Stimulated activated CD8-positive, alpha-beta memory T cell treated with anti-CD3 and anti-CD28 coated beads, Interleukin-4, amount 100 ng/mL, for 1 hour (primary cell): ENCODE measurements at places on chromosomes 2 and 18.

DNA sequence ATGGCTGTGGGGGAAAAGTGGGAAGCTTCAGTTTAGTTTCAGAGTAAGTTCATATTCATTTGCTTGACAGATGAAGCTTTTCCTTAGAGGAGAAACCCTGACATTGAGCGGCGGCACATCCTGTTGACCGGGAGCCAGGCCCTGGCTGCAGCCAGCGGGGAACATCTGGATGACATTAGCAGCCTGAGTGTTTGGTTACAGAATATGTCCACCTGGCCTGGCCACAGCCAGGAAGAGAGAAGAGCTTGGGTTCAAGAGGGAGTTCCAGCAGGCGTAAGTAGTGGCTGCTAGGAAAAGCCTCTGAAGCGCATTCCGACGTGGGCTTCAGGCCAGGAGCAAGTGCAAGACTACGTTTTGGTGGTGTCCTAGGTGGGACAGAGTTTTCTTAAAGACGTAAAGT, 144.9 kb upstream of the MYCN start:
- no peak for DNase-seq

DNA sequence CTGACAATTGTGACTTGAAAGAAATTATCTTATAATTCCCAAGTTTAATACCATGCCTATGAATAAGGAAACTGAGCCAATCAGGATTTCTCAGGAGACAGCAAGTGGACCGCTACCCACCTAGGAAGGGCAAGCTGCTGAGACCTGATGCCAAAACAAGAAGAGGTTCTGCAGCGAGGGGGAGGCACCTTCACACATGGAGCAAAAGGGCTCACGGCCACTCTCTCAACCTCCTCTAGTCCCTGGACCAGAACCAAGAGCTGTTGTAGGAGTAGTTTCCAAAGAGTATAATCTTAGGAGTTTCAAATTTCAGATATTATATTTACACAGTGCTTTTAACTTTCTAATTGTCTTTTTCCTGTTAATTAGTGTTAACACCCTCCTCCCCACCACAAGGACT, 154.7 kb upstream of the ETAA1 start:
- DNase-seq = no peak

GRCh38 chr2:138922973-138923563, 142.9 kb upstream of the NXPH2 start:
- no peak for DNase-seq

- no peak for DNase-seq
Observed at GRCh38 chr2:176090862-176091261, 1.7 kb upstream of the HOXD13 start.

GRCh38 chr18:41985914-41986313, 30.9 kb downstream of the PIK3C3 start:
- no peak for DNase-seq

DNA sequence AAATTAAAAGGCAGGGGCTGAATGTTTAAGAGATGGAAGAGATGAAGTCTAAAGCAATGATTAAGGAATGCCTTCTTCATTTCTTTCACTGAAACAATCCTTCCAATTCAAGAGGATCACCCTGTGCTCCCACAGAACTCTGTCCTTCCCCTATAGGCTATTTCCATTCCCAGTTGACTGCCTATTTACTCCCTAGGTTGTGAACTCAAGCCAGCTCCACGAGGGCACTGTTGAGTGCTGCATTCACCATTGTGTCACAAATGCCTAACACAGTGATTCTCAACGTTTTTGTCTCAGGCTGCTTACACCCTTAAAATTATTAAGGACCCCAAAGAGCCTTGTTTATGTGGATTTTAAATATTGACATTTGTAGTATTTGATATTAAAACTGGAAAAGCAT, 112.4 kb downstream of the AOX1 start:
- no peak for DNase-seq

GRCh38 chr2:30978854-30979253, 159.4 kb downstream of the GALNT14 start:
- DNase-seq = no peak

DNA sequence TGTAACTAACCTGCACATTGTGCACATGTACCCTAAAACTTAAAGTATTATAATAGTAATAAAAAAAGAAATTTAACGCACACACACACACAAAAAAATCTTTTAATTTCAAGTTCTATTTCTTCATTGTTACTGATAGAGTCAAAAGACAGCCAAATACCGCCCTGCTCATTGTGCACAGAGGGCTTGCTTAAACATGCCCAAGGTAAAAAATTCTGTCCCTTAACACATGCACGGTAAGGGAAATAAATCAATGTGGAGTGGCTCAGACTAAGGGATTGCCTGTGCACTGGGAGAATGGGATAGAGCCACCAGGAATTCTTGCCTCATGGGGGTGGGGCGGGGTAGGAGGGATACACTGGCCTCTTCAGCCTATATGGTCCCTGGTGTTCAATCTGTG, 468.0 kb downstream of the NUP35 start:
- DNase-seq = no peak

DNA sequence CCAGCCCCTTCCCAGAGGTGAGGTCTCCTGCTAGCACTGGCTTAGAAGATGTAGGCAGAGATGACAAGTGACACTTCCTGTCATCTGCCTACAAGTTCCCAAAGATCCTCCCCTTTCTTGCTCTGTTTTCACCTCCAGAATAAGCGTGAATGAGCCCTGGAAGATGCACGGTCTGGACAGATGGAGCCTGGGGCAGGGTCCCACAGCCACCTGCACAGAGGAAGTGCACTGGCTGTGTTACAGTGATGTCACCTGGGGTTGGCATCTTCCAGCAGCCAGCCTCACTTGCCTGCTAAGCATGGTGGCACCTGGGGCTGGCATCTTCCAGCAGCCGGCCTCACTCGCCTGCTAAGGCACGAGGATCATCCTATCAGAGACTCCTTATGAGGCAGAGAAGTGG, 32.3 kb downstream of the TMEM18 start:
- DNase-seq = no peak

- DNase-seq = no peak
Observed at GRCh38 chr2:181281206-181281832, 175.9 kb upstream of the ITGA4 start.

DNA sequence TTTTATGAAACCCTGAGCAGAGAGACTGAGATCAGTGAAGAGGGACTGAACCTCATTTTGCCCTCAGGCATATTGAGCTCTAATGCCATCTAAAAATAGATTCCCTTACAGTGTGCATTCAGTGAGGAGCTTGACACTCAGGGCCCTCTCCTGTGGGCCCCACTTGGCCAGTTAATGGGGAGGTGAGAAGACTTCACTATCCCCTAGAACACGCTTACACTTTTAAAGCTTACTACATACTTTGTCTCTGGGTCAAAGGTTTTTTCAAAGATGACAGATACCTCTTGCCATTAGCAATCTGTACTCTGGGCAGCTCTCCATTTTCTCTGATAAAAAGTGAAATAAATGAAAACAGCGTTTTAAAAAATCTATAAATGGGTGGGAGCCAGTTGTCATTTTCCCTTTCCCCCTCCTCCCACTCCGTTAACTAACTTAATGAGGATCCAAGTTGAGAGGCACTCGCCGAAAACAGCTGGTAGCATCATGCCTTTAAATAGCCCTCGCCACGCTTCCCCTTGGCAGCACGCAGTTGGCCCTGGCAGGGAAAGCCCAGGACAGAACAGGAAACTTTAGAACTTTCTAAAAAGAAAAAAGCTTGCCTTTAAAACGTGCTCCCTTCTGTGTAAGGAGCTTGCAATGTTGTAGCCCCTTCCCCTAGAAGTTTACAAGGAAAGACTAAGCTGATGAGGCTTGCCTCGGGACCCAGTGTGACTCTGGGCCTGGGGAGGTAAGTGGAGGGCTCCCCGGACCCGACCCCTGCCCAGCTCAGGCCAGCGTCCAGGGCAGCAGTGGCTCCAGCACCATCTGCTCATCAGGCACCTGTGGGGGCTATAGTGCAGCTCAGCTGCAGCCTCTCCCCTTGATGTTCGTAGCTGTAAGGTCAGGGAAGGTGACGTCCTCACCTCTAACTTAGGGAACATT, 58.8 kb upstream of the FOSL2 start:
- DNase-seq = no peak

GRCh38 chr18:51668101-51668500, 470.6 kb upstream of the MEX3C start:
- DNase-seq = peak; percentile 5

DNA sequence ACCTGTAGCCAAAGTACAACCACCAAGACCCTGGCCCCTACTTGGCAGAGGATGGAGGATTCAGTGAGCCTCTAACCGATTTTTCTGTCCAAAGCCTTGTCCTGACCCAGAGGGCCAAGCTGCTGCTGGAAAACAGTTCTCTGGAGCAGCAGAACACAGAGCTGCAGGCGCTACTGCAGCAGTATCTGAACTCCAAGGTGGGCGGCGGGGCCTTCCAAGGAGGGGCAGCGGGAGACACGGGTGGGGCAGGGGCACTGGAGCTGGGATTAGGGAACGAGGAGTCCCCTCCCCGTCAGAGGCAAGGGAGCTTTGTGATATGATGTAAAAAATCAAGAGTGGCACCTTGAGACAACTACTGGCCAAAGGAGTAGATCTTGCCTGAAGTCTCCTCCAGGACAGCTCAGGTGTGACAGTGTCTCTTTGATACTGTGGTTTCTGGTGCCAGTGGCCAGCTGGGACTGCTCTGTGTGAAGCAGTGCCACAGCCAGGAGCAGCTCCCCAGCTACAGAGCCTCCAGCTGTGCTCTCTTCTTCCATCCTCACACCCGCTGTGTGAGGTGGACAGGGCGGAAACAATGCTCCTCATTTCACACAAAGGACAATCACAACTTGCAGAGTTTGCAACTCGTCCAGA, 22.8 kb downstream of the OTOF start:
- DNase-seq = no peak

DNA sequence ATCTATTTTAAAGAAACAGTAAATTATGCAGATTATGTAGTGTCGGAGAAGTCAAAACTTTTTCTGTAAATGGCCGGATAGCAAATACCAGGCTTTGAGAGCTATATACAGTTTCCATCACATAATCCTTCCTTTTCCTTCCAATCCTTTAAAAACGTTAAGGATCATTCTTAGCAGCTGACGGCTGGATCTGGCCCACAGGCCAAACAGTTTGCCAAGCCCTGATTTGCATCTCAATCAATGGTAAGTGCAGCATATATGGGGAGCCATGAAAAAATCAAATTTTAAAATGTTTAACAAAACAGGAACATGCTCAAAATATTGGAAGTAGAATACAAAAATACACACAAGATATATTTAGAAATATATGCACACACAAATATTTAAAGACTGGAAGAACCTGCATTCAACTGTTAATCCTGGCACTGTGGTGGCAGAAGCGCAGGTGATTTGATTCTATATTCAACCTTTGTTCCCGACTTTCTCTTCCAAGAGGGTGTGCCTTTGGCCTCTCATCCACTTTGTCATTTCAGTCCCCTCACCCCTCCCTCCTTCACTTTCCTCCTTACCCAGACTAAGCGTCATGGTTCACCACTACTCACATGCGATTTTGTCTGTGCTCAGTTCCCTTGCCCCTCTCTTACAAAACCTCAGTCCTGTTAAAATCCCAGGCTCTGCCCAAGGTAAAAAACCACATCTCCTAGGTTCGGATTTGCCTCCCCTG, 27.3 kb downstream of the NDUFA10 start:
- DNase-seq = no peak

GRCh38 chr18:3590096-3590630, 140.2 kb downstream of the TGIF1 start:
- no peak for DNase-seq

DNA sequence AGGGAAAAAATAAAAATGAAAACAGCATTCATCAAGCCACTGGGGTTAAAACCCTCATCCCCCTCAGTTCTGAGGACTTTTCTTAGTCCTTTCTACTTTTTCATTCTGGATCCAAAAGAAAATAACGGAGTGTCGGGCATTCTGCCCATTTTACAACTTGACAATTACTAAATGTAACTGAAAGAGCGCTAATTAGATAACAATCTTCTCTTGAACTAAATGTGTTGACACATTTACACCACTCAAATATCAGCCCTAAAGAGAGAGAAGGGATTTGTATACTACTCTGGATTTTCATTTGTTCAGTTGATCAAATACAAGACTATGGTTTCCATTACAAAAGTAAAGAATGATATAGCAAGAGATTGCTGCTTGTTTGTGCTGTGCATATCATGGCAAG, 27.5 kb downstream of the ABCA12 start:
- no peak for DNase-seq

GRCh38 chr2:19933351-19933981, 31.7 kb upstream of the TTC32 start:
- DNase-seq = no peak

- DNase-seq = no peak
Observed at GRCh38 chr2:71839826-71840225, 307.8 kb downstream of the CYP26B1 start.

DNA sequence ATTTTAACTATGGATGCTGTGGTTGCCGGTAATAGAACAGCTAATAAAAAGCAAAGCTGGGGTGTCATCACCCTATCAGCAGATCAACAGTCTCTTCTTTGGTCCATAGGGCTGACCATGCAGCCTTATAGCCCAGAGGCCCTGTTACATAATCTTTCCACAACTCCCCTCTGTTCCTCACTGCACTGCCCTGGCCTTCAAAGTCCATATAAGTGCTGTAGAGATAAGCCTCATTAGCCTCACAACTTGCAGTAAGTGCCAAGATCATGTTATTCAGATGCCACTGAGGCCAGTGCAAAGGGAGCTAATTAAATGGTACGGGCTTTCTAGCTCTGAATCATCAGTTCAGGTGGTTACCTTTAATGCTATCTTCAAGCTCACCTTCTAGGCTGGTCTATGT, 89.7 kb upstream of the CXCR4 start:
- DNase-seq = no peak

DNA sequence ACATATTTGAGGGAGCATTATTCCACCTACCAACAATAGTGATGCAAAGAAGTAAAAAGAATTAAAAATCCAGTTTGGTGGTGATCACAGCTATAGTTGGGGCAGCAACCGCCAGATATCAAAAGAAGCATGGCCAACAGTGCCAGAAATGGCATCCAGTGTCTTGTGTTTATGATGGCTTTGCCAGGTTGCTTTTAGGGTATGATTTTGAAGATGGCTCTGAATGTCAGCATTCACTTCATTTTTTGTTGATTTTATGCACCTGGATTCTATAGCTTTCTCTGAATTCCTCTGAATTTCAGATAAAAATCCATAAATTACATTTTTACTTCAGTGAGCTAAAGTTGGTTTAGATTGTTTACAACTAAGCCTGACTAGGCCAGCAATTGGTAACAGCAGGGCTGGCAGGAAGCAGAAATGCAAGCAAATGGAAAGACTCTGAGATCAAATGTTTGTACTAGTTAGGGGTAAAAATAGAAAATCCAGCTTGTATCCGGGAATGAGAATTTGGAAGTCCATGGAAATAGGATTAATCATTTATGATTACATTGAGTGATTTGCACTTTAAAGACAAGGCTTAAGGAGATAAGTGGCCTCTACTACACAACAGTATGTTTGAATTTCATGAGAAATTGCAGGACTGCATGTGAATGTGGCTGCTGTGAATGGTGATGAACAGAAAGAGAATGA, 40.4 kb downstream of the COL3A1 start:
- no peak for DNase-seq

DNA sequence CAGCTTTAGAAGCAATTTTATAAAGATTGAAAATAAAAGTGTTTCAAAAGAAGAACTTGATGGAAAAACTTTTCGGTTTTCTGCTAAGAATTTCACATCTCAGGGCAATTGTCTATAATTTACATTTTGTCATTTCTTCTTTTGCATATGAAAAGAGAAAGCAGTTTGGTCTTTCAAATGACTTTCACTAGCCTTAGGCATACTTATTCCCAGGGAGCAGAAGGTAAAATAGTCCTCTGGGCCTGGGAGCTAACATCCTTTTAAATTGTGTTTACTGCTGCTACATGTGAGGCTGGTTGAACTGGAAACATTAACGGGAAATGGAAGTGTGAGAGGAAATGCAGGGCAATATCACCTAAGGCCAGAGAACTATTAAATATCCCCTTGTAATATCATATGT, 37.1 kb downstream of the MYO3B start:
- no peak for DNase-seq
